Left lung (tissue), 14 donors: ENCODE measurements at places on chromosomes 1 and 21. TPM values are rescaled to one million over a fixed set of nuclear protein-coding genes. Genes with fewer than 3 reads are reported as not detected.

The TNFAIP8L2 gene
- polyA plus RNA-seq = 2.8 TPM

The GJA9 gene
- polyA plus RNA-seq = 0.26 TPM

DNA sequence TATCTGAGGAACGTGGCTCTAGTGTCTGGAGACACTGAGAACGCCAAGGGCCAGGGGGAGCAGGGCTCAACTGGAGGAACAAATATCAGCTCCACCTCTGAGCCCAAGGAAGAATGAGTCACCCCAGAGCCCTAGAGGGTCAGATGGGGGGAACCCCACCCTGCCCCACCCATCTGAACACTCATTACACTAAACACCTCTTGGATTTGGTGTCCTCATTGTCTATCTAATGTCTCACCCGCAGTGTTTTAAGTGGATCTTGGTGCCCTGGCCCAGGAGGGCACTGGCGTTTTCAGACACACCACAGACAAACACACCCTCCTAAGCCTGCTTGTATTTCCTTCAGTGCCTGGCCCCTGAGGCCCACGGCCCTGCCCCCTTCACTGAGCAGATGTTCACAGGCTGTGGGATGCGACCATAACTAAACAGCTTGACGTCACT is 2.2 kb upstream of the FALEC start:
- no peak for DNase-seq

The PBX1 gene
- 133 TPM for polyA plus RNA-seq

The BSND gene
- polyA plus RNA-seq = 0.03 TPM

The SELENBP1 gene
- 132 TPM for polyA plus RNA-seq

The FMN2 gene
- 1.1 TPM for polyA plus RNA-seq

GRCh38 chr1:156896490-156897033 is 3.0 kb downstream of the PEAR1 start:
- peak; percentile 67 for DNase-seq

The TRABD2B gene
- polyA plus RNA-seq = 3.2 TPM

GRCh38 chr1:247407180-247407616 is 8.8 kb upstream of the NLRP3 start:
- no peak for DNase-seq

The C8B gene
- 0.20 TPM for polyA plus RNA-seq

The APOBEC4 gene
- polyA plus RNA-seq = 1.1 TPM

- peak; percentile 74 for DNase-seq
These were observed 830 bp downstream of the INPP5B start for GRCh38 chr1:37945743-37946702.

DNA sequence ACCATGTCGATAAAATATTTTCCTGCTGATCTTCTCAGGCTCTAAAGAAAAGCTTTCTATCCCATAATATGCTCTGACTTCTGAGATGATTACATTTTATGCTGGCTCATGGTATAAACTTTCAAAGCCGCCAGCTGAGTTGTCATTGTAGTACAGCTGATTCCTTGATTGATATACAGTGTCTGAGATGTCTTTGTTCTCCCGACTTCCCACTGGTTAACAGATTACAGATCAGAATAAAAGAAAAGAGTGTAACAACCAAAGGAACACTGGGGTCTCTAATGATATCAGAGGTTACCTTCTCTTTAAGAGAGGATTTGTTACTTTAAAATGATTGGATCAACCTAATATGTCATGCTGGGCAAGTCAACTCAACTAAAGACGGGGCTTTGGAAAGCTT is 485.4 kb upstream of the LRRC7 start:
- no peak for DNase-seq

DNA sequence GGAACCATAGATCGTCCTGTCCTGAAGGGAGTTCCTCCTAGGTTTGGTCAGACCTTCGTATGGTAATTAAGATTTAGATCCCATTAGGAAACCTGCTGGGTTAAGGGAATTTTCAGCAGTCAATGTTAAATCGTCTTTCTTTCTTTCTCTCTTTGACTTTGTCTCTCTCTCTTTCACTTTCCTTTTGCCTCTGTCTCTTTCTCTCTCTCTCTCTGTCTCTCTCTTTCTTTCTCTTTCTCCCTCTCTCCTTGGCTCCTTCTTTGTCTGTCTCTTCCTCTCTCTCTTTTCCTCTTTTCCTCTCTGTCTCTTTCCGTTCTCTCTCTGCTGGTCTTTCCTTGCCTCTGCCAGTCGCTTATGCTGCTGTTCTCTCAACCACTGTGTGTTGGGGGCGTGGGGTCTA is 8.7 kb downstream of the OR2W3 start:
- DNase-seq = no peak

The SPATA46 gene
- polyA plus RNA-seq = 1.1 TPM

The SFN gene
- 0.63 TPM for polyA plus RNA-seq

DNA sequence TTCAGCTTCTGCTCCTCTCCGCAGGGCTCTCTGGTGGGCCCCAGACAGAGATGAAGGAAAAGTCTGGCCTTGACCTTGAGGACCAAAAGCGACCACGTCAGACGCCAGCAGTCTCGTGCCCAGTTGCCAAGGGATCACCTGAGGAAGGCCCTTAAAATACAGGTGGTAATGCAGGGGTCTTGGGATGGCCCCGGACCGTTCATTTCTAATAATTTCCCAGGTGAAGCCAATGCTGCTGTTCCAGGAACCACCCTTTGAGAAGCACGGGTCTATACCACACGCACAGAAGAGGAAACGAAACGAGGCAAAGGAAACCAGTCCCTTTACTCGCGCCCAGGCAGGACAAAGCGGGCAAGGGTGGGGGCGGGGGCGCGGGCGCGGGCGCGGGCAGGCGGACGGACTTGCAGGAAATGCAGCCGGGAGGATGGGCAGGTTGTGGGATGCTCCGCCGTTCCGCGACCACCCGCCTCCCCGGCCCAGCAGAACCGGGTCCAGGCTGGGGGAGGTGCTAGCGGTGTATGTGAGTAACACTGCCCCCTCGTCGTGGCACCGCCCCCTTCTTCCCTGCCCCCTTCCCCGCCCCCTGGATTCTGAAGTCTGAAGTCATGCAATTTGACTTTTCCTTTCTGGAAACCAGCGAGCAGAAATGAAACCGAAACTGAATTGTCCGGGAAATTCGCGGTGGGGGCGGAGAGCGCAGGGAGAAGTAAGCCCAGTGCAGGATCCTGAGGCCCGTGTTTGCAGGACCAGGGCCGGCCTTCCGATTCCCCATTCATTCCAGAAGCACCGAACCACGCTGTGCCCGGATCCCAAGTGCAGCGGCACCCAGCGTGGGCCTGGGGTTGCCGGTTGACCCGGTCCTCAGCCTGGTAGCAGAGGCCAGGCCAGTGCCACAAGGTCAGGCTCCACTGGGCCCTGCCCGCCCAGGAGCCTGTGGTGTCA is 5.8 kb upstream of the MX1 start:
- peak; percentile 86 for DNase-seq

- peak; percentile 32 for DNase-seq
These were observed 47.6 kb upstream of the ABCG1 start for GRCh38 chr21:42171091-42172053.

DNA sequence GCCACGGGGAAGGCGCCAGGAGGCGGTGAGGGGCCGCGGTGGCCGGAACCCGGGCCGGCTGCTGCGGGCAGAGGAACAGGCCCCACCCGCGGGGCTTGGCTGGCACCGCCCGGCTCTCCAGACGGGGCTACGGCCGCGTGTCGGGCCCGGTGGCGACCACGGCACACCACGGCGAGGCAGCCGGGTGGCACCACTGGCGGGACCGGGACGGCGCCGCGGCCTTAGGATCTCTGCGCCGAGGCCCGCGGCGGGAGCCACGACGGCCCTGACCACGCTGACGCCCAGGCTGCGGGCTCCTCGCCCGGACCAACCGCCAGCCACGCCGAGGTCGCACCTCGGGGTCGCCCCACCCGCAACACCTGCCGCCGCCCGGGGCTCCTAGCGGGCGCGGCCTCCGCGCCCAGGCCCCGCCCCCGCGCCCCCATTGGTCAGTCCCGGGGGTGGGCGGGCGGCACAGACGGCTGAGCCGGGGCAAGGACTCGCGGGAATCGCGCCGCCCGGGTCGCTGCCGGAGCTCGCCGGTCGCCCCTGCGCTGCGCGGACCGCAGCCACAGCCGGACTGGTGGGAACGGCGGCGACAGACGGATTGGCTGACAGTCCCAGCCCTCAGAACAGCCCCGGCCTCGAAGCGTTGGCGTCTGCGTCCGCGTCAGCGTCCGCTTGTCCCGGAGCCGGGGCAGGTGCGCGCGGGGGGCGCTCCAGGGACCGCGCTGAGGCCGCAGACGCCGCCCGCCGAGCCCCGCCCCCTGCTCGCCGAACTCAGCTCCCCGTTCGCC is at the start of gene BMP8A:
Gene BMP8A (plus strand): TSS at position 491 of the 776 bp plus-strand sequence. CDS start 356 bp downstream, outside the sequence.
- DNase-seq = peak; percentile 91

GRCh38 chr1:90308421-90308820 is 313.5 kb downstream of the ZNF326 start:
- no peak for DNase-seq

The CCDC18 gene
- 11.5 TPM for polyA plus RNA-seq

- DNase-seq = peak; percentile 87
These were observed 35.8 kb downstream of the PIK3CD start for GRCh38 chr1:9687120-9687873.

- DNase-seq = no peak
These were observed 8.7 kb downstream of the EEIG2 start for GRCh38 chr1:108568589-108568988.

The KCNE2 gene
- polyA plus RNA-seq = 0.80 TPM

The GABRD gene
- polyA plus RNA-seq = 9.2 TPM

DNA sequence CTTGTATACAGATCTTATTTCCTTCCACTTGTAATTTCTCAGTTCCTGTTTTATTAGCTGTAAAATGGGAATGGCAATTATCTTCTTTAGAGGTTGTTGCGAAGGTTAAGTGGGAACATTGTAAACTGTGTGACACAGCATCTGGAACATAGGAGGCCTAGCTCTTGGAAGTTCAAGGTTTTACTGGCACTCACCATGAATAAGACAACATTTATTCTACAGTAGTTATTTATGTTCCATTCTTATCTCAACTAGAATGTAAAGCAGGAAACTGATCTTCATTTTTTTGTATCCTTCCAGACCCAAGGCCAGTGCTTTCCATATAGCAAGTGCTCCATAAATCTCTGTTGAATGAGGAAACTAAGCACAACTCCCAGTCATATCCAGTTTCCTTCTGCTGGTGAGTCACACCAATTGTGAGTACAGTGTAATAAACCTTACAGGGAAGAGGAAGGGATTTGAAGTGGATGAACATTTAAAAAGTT is 1.4 kb downstream of the BCL10 start:
- no peak for DNase-seq

GRCh38 chr1:28258628-28259251 is 578 bp upstream of the SESN2 start:
- no peak for DNase-seq

The AMY2A gene
- polyA plus RNA-seq = 0.35 TPM
